Fibroblast of skin of back (primary cell): ENCODE measurements at places on chromosomes 2 and 18.
A peak's percentile ranks its signal among the peaks of the same experiment; 100 is the strongest.

- peak; percentile 79 for DNase-seq
Measured at GRCh38 chr2:188695953-188696352, 278.2 kb upstream of the COL3A1 start.

GRCh38 chr2:240346753-240347372 is 88.6 kb upstream of the GPC1 start:
- DNase-seq: no peak

- DNase-seq: no peak
Measured at GRCh38 chr2:226932443-226932842, 96.6 kb downstream of the RHBDD1 start.

DNA sequence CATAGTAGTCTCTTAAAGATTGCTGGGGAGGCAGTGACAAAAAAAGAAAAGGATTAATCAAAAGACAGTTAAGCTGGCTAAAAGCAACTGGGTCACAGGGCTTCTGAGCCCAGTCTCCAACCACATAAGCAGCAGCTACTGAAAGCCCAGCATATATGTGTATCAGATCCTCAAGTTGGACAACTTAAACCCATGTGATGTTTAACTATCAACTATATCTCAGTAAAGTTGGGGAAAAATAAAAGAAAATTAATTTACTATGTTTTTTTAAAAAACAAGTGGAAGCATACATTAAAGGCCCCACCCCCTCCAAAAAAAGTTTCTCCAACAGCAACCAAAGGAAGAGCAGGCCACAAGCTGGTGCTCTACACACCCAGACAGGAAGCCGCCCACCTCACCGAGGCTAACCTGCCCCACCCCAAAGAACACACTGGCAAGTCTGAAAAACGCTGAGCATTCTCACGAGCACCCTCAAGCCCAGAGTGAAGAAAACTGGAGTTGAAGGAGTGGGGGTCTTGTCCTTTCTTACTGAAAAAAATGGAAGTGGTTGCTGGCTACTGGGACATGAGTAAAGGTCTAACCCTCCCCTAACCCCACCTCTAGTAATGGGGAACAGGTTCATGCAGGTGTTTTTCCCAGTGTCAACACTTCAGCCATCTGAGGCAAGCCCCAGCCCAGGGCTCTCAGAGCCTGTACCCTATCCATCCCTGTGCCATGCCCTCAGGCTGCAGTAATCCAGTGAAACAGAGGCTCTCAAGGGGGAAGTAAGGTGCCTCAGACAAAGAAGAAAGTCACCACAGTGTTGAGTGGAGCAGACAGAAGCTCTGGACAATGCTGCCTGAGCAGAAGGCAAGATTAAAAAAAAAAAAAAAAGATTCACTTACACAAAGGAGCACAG is 106.3 kb downstream of the GYPC start:
- DNase-seq: no peak

GRCh38 chr2:38274286-38275276 is 102.5 kb downstream of the ATL2 start:
- DNase-seq: peak; percentile 75

- DNase-seq: no peak
Measured at GRCh38 chr2:70777450-70777849, 9.4 kb upstream of the ADD2 start.

- DNase-seq: no peak
Measured at GRCh38 chr2:216796115-216796840, 63.6 kb downstream of the TNP1 start.

DNA sequence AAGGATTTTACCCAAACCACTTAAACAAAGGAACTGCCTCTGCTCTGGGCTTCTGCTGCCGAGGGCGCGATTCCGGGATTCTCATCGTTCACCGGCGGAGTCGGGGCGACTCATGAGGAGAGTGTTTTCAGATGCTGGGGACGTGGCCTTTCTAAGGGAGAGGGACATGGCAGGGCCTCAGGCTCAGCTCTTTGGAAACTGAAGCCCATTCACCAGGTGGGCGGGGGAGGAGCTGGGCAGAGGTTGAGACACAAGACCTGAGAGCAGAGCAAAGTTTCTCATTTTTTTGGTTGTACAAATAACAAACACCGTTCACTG is 29.8 kb downstream of the NFATC1 start:
- no peak for DNase-seq

DNA sequence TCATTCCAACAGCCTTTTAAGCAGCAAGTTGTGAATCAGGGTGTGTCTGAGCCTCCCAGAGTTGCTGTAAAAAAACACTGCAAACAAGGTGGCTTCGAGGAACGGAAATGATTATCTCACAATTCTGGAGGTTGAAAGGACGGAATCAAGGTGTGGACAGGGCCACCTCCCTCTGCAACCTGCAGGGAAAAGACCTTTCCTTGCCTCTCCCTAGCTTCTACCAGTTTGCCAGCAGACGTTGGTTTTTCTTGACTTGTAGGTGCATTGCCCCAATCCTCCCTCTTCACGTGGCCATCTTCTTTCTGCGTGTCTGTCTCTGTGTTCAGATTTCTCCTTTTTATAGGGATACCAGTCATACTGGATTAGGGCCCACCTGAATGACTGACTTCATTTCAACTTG is 24.8 kb upstream of the TMEM131 start:
- DNase-seq: no peak

GRCh38 chr2:173931751-173932150 is 33.4 kb downstream of the SP3 start:
- no peak for DNase-seq

- DNase-seq: peak; percentile 65
Measured at GRCh38 chr18:3029215-3029952, 16.4 kb upstream of the LPIN2 start.

DNA sequence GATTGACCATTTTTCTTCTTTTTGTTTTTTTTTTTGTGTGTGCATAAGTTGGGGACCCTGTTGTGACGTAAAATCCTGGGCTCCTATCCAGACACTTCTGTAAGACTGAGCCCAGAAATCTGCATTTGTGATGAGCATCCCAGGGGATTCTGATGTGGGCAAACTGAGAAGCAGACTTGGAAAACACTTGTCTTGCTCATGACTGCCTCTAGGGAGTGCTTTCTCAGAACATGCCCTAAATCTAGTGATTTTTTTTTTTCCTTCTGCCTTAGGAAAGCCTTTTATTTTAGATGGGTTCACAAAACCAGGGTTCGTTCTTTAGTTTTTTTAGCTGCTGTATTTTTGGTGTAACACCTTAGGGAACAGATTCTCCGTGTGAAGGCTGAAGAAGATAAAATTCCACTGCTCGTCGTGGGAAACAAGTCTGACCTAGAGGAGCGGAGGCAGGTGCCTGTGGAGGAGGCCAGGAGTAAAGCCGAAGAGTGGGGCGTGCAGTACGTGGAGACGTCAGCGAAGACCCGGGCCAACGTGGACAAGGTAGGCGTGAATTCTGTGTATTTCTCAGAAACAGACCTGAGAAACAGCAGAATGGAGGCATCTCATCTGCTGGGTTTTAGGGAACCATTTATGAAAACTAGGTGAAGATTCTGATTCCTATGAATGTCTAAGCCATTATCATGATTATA is 36.7 kb downstream of the RALB start:
- no peak for DNase-seq

DNA sequence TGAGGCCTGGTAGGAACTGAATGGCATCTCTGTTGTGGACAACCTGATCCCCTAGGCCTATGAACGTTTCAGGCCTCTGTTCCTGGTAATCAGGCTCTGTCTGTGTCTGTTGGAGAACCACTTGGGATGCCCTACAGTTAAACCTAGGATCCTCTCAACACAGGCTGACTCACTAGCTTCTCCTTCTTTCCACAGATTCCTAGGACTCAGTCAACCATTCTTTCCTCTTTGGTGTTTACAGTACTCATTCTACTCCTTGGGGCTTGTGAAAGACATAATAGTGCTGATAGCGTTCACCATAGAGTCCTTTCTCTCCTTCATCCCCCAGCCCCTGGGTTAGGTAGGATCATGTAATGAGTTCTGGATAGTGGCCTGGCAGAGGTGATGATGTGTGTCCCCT is 544.3 kb downstream of the METTL4 start:
- DNase-seq: no peak

- DNase-seq: no peak
Measured at GRCh38 chr2:19835781-19836281, 66.0 kb downstream of the TTC32 start.

DNA sequence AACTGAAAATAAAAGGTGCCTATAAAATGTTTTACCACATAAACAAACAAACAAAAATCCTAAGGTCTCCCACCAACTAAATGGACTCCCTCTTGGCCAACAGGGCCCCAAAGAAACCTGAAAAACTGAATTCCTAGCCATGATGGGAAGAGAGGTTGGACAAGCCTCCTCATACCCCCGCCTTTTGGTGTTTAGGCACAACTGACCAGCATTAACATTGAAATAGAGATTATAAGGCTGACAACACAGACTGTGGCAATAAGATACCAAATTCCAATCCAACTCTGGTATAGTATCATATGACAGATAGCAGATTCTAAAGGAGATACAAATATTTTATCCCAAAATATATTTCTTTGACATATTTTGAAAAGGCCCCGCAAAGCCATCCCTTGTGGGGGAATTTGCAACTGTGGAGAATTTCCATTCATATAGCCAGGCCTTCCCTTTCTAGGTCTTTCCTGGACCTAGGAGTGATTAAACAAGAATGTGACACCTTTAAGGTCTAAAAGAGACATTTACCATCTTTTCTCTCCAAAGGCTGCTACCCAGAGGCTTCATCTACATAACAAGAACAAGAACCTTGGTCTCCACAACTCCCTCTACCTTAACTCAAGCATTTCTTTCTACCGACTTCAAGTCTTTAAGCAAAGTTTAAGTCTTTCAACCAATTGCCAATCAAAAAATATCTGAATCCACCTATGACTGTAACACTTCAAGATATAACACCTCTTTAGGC is 80.0 kb downstream of the CHN1 start:
- DNase-seq: no peak

DNA sequence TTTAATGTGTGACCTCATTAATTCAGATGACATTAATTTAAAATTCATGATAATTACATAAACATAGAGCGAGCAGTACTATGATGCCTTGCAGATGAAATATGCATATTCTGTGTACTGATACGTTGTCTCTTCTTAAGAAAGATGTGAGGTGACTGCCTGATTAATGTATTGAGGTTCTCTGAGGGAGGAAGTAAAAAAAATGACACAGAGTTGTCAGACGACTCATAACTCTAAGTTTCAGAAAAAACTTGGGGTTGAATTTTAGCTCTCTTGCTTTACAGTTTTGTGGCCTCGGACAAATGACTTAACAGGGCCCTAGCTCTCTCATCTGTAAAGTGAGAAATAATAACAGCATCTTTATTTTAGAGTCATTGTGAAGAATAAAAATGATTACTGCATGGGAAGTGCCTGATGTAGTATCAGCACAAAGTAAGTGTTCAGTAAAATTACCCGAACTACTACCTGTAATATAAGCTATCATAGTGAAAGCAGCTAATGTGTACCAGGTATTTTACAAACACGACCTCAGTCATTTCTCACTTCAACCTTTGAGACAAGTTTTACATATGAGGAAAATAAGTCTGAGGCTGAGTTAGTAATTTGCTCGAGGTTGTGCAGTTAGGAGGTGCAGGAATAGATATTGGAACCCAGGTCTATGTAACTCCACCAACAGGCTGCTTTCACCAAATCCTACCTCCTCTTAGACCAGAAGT is 65.3 kb downstream of the ALK start:
- no peak for DNase-seq

GRCh38 chr18:32301361-32301760 is 111.5 kb downstream of the MEP1B start:
- no peak for DNase-seq

DNA sequence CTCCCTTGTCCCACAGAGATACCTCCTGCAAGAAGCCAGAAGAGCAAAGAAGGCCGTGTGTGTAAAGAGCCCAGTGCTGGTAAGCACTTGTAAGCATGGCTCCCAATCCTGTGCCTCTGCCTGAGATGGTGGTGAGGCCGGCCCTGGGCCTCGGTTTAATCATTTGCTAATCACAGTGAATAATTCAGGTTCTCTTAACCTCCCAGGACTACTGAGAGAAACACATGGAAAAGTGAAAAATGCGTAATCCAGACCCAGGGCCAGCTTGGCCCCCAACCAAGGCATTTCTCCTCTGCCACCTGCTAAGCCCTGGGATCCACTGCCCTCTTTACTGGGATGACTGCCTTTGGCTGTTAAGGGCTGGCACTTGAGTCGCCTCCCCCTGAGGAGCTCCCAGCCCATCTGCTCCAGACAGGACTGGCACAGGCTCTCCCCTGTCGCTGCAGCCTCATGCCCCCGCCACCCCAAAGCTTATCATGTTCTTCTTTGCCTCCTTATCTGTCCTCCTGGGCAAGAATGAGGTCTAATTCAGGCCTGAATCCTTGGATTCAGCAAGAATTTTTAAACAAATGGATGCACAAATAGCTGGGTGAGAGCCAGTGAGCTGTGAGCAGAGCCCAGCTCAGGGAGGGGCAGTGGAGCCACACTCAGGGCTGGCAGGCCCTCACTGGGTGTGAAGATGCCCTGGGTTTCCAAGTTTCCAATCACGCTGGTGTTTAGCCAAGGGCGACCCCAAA is 193.9 kb upstream of the HS6ST1 start:
- no peak for DNase-seq

GRCh38 chr18:21242780-21243401 is 859 bp downstream of the GREB1L start:
- no peak for DNase-seq

- DNase-seq: no peak
Measured at GRCh38 chr2:127041259-127041970, 65.5 kb downstream of the BIN1 start.

DNA sequence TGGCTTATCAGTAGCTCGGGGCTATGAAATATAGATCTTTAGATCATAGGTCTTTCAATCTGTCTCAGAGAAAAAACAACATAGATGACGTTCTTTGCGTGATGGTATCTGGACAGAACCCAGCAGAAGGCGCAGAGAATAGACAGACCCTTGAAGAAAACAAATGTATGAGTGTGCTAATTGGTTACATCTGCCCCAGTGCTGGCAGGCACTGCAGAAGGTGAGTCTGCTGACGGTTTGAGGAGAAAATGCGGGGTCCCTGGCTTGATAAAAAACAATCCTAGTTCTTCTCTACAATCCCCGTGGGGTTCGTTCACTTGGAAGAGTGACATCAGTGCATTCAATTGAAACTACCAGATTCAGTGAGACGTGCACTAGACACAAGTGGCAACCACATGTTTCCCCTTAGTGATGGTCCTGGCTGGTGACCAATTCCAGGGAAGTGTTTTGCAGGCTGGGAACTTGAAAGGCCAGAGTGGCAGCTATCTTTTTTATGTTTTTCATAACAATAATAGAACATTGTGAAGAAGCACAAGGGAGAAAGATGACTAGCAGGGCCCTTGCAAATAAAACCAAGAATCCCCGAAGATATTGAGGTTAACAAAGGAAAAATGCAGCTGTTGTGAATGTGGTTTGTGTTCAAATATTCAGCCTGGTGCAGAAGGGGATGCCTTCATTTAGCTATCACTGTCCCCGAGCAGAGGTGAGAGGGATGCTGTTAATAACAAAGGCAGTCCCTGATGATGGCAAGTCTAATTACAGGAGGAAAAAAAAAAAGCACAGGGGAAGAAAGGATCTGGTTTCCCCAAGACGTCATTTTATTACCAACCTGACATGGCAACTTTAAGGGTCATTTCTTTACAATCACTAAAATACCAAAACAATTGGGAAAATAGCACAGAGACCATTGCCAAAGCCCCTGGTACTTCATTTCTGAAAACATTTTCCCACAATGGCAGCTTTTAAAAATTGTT is 337.6 kb upstream of the FIGN start:
- peak; percentile 17 for DNase-seq
